ENCODE measurements at places on chromosomes 3 and 15.

- no peak for DNase-seq
Measured at GRCh38 chr3:44056446-44057240, 185.0 kb upstream of the TOPAZ1 start.

DNA sequence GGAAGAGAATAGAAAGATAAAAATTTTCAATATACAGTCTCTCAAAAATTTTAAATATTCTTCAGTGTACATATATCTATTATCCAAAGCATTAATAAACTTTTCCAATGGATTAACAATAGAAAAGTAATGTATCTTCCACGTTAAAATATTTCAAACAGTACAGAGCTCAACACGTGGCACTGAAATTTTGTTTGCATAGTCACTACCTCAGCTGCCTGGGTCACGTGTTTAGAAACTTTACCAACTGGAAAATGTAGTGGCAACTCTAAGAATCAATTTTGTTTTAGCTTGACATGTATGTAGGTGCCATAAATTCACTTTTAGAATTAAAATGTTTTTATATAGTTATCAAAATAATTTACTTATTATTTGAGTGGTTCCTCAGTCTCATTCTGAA lies 85.3 kb downstream of the CNTN3 start:
- no peak for DNase-seq

DNA sequence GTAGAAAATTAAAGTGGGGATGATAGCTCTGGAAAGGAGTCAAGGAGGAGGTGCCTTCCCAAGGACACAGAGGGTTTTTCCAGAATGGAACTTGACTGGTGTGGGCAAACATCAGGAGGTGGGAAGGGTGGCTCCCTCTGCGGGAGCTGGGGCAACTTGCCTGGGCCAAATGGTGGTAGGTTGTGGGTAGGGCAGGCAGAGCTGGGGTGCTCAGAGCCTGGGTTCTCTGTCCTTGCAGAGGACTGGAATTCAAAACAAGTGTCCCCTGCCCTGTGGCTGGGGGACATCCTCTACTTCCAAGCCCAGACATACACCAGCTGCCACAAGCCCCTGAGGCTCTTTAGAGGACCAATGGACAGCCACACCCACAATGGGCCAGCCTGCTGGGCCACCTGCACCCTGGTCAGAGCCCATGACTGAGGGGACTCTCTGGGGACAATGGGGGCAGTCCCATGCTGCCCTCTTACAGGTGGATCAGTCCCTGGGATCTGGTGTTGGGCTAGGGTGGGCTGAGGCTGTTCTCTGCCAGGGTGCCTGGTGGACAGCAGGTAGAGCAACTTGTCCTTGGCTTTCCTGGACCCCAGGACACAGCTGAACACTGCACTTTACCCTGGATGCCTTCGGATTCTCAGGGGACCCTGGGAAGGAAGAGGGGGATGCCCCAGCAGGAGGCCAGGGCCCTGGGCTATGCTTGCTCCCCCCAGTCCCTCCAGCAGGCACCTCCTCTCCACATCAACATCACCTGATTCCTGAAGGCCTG lies 38.6 kb upstream of the CSPG4 start:
- no peak for DNase-seq

DNA sequence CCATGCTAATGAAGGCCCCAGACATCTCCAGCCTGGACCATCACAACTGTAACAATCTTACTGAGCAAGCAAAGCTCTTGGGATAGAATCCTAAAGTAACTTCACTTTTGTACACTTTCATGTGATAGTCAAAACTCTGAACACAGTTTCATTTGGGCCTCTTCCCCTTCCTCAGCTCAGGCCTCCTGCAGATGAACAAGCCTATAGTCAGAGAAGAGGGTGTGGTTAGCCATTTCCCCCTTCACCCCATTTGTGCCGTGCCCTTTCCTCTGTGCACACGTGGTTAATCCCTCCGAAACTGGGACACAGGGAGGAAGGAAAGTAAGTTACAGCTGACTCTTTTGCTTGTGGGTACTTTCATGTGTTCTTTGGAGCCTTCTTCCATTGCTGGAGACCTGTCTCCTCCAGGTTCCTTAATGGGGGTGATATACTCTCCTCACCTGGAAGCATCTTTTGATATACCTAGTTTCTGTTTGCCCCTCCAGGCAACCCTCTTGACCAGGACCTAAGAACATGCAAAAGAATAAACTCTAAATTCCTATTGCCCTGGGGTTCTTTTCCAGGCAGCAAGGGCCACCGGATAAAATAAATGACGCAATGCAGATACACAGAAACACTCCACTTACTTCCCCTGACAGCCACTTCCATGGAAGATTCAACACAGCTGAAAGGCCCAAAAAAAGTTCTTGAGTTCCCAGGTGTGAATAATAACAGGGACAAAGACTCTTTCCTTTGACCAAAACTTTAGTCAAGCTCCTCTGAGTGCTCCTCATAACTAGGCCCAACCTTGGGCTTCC lies 29.6 kb upstream of the CSTA start:
- DNase-seq, result no peak

DNA sequence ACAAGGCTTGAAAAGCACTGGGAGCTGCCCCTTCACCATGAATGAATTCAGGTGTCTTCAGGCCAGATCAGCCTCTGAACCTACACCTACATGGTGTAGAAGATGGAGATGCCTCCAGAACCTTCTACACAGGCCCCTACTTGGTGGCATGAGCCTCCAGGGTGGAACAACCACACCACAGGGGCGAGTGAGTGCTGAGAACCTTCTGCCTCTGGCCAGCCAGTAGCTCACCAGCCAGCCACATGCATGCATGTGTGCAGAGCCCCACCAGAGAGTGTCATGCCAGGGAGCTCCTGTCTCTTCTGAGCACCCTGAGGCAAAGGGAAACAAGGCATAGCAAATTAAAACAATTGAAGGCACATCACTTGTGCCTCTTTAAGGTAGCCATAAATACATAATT lies 161.8 kb upstream of the TOPAZ1 start:
- DNase-seq, result no peak
